HL-60 (cell line): ENCODE measurements at places on chromosomes 4 and X.
A peak's percentile ranks its signal among the peaks of the same experiment; 100 is the strongest.

- DNase-seq, result peak; percentile 11
Observed at GRCh38 chr4:142817442-142817841, 28.7 kb downstream of the INPP4B start.

DNA sequence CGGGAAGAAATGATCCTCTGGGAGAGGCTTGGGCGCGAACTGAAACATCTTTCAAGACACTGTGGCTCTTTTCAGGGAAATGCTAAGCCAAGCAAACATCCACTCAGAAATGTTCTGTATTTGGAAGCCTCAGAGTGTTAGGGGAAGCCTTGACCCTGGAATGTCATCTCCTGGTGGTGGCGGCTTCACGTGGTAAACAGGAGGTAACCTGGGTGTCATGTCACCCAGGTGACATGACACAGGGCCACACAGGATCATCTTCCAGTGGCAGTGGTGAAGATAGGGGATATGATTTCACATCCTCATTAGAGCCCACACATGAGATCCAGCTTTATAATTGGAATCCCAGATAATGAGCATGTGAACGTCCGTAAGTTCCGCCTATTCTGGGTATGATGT lies 140.0 kb downstream of the TBL1X start:
- DNase-seq, result no peak

DNA sequence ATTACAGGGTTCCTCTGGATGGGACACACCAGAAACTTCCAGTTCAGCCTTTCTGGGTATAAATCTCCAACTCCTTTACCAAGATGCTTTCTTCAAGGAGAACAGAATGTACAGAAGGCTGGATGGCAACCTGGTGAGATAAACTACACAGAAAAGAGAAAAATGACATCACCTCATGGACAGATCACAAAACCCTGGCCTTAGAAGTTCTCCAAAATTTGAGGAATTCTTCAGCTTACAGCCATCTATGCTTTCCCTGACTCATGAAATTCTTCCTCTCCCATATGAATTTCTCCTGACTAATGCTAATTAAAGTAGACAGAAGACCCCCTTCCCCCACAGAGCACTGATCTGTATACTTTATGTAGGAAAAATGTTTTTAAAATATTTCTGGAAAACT lies 345.4 kb downstream of the STIM2 start:
- no peak for DNase-seq

DNA sequence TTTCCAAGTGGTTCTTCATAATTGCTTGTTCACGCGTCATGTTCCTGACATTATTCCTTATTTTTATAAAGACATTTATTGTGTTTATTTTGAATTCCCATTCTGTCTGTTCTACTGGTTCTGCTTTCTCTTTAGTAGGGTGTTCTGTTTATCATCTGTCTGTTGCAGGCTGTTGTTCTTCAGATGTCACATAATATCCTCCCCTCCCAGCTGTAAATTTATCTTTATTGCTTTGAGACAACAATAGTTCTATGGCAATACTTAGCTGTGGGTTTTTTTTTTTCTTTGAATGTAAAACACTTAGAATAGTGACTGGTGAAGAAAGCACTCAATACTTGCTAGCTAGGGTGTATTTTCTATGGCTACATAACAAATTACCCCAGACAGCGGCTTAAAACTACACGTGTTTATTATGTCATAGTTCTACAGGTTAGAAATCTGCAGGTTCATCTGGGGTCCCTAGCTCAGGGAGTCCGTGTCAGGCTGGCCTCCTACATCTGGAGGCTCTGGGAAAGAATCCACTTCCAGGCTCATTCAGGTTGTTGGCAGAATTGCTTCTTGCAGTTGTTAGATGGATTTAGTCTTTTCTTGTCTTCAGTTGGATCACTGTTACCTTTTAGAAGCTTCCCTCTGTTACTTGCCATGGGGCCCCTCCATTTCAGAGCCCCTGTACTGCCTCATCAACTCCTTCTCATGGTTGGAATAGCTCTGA lies 63.4 kb upstream of the ENPEP start:
- no peak for DNase-seq

DNA sequence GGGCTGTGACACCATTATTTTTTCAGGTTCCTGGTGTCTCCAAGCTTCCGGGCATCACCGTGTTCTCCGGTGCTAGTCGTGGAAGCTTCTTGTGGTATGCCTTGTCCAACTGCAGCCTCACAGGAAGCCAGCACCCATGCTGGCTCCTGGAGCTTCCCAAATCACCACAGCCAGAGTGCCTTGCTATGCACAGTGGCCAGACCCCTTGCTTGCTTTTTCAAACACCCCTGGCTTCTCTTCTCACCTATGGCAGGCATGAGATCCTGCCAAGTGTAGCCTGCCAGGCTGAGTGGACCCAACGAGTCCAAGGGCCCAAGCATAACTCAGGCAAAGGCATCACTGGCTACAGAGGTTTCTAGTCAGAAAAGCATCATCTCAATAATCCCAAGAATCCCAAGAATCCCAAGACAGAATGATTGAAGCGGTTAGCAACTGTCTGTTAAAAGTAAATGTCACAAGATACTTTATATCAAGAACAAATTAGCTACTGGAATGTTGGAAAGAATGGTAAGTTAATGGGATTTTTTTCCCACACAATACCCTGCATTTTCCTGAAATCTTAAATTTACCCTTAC lies 1522.9 kb downstream of the PCDH18 start:
- no peak for DNase-seq

GRCh38 chr4:110620691-110621327 lies 2.1 kb downstream of the PITX2 start:
- DNase-seq, result no peak
